Fibroblast of pulmonary artery (primary cell): ENCODE measurements at places on chromosomes 2 and 18.

GRCh38 chr2:72144632-72145288, 2.9 kb downstream of the CYP26B1 start:
- no peak for DNase-seq

DNA sequence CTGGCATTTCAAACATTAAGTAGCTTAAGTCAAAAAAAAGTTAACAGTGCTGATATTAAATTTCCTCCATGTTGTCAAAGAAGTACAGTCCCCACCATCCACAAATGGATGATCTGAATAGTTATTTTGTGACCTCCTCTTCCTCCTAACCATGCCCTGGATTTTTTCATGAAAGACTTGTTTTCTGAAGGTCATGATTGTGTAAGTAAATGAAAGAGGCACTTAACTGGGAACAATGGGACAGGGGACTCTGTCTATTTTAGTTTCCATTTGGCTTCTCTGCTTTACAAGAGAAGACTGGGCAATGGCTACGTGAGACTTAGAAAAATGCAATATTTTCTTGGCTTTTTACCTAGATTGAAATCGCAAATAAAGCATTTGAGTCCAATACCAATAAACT, 32.2 kb downstream of the PECR start:
- no peak for DNase-seq

DNA sequence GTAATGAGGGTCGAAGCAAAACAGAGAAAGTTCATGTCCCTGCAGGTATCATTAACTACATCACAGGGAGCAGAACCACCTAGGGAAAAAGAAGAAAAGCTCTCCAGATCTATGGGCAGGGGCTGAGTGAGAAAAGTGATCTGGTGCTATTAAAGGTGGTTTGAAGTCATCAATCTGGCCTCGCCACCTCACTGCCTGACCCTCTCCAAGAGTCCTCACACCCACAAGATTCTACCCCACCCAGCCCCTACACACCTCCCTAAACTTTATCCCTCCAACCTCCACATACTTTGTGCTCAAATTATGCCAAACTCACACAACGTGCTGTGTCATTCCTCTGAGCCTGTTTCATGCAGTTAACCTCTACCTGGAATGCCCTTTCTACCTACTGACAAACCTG, 2.2 kb downstream of the GALNT14 start:
- DNase-seq: no peak

DNA sequence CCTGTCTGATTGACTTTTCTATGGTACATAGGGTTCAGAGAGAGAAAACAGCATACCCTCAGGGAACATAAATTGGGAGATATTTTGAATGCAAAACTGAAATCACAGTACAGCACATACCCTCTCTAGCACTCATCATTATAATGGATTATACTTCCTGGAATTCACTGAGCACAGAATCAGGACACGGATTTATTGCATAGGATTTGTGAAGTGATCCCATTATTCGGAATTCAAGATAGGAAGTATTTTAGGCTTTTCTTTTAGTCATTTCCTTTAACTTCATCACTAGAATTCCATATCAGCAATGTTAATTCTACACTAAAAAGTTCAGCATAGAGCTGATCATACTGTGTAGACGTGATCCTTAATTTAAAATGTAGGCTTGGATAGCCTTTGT, 407.0 kb downstream of the PID1 start:
- DNase-seq: no peak

GRCh38 chr2:207141386-207141785, 24.4 kb downstream of the KLF7 start:
- DNase-seq: no peak
